ENCODE measurements at places on chromosomes 7 and 10.

DNA sequence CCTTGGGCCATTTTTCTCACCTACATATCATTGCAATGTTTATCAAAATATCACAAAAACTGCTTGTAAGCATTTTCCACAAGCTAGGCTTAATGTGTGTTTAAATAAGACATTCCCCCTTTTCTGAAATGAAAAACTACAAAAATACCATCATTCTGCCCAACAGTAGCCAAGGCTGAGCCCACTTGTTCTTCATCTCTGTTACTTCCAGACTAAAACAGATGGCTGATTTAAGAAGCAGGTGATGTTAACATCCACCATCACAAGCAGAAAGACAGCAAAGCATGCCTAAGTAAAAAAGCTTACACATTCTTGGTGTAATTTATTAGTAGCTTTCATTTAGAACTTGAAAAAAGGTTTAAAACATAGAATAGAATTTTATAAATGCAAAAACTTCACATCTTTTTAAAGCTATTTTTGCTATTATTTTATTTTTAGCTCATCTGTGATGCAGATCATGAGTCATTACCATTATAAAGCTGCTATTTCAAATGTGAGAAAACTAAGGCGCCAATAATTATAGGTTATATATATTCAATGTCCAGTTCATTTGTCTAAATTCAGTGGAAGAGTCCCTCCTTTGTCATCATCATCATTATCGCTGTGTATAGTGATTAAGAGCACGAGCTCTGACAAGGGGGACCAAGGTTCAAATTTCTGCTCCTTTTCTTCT lies 109.4 kb downstream of the RELN start:
- DNase-seq = no peak

DNA sequence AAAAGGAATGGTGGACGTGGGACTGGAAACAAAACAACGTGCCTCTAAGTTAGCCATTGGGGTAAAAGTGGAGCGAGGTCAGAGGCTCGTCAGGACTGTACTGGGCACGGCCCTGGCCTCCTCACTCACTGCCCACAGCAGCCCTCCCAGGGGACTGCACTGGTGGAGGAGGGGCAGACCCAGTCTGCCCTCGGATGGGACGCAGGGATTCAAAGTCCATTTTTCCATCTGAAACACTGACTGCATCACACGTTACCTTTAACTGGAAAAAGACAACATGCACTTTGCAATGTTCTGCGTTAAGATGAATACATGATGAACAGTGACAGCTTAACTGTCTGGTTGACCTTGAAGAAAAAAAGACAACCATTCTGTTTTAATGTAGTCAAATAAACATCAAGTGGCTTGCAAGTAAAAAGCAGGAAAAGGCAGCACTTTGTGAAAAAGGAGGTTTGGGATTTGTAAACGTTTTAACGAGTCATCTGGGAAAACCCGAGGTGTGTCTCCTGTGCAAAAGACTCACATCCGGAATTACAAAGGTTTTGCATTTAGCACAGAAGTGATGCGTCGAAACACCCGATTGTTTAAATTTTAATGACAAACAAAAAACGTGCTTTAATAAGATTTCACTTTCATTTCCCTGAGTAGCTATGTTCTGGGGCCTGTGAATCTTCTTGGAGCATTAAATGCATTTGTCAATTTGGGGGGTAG lies 18.8 kb downstream of the KLF6 start:
- no peak for DNase-seq

- no peak for DNase-seq
Measured at GRCh38 chr7:149599636-149600206, 102.1 kb upstream of the ZNF746 start.

GRCh38 chr10:59708816-59709394 lies 745 bp downstream of the SLC16A9 start:
- DNase-seq = no peak

- DNase-seq = no peak
Measured at GRCh38 chr10:47024399-47025252, 113.4 kb downstream of the PTPN20 start.

DNA sequence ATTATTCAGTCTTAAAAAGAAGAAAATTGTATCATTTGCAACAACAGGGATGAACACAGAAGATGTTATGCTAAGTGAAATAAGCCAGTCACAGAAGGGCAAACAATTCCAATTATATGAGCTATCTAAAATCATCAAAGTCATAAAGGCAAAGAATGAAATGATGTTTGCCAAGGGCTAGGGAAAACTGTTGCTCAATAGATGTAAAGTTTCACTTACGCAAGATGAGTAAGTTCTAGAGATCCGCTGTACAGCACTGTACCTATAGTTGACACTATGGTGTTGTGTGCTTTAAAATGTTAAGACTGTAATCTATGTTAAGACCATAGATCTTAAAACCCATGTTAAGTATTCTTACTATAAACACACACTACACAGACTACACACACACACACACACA lies 904.6 kb upstream of the LRRN3 start:
- no peak for DNase-seq

DNA sequence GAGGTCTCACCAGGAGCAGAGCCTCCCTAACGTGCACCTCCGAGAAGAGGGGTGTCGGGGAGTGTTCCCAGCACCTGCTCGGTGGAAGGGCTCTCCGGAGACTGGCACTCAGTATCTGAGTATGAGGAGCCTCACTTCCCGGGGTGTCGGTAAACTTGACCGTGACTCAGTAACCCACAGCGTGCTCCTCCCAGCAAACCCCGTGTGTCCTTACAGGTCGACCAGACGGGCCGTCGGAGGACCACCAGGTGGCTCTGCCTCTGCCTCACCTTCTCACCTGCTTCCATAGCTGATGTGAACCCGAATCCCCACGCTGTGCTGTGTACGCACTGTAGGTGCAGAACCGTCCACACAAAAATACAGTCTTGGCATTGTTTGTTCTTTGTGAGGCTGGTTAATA lies 29.0 kb upstream of the KNDC1 start:
- no peak for DNase-seq

- no peak for DNase-seq
Measured at GRCh38 chr10:104139221-104139620, 17.2 kb downstream of the SFR1 start.

- DNase-seq = no peak
Measured at GRCh38 chr10:73931767-73932619, 21.1 kb downstream of the PLAU start.

- DNase-seq = no peak
Measured at GRCh38 chr7:85001495-85002345, 185.1 kb downstream of the SEMA3D start.

GRCh38 chr7:25834050-25834449 lies 317.9 kb upstream of the NFE2L3 start:
- DNase-seq = no peak

DNA sequence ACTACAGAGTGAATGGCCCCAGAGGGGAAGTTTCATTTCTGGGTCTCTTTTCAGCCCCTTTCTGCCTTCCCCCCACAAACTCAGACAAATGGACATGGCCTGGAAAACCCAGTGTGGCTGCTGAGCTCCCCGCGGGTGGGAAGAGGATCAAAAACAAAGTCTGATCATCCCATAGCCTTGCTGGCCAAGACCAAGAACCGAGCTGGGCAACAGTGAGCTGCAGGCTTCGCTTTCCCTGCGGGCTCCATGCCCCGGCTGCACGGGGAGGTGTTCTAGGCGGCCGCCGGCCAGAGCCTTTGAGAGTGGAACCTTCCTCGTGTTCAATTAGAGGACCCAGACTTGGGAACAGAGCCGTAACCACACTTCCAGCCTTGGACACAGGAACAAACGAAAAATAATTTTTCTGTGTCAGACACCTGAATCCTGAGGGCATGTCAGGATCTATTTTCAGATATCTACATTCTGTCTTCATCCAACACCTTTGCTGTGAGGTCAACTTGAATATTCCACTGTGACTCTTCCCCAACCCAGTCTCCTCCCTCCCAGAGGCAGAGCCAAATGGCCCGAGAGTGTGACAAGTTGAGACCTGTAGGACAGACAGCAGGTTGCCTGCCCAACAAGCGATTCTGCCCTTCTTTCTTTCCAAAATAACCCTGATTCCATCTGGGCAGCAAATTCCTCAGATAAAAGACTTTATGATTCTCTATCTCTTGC lies 26.0 kb downstream of the WDR86 start:
- DNase-seq = no peak

DNA sequence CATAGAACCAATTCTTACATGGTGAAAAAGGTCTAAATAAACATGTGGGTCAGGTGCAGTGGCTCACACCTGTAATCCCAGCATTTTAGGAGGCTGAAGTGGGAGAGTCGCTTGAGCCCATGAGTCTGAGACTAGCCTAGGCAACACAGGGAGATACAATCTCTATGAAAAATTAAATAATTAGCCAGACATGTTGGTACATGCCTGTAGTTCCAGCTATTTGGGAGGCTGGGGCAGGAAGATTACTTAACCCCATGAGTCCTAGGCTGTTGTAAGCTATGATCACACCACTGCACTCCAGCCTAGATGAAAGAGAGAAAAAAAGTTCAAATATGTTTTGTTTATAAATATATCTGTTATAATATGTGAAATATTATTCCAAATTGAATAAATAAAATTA lies 643.6 kb downstream of the IPMK start:
- DNase-seq = no peak

- DNase-seq = no peak
Measured at GRCh38 chr7:17093461-17093860, 205.0 kb upstream of the AHR start.

DNA sequence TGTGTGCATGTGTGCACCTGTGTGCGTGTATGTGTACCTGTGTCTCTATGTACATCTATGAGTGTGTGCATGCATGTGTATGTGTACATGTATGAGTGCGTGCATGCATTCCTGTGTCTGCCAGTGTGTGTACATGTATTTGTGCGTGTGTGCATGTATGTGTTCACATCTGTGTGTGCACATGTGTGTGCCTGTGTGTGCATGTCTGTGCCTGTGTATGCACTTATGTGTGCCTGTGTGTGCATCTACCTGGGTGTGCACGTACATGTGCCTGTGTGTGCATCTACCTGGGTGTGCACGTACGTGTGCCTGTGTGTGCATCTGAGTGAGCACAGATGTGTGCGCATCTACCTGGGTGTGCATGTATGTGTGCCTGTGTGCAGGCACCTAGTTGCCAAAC lies 102.2 kb upstream of the DIP2C start:
- DNase-seq = no peak

- no peak for DNase-seq
Measured at GRCh38 chr7:142906643-142907042, 21.1 kb upstream of the TRPV6 start.

GRCh38 chr10:126940670-126941310 lies 35.6 kb downstream of the DOCK1 start:
- no peak for DNase-seq

DNA sequence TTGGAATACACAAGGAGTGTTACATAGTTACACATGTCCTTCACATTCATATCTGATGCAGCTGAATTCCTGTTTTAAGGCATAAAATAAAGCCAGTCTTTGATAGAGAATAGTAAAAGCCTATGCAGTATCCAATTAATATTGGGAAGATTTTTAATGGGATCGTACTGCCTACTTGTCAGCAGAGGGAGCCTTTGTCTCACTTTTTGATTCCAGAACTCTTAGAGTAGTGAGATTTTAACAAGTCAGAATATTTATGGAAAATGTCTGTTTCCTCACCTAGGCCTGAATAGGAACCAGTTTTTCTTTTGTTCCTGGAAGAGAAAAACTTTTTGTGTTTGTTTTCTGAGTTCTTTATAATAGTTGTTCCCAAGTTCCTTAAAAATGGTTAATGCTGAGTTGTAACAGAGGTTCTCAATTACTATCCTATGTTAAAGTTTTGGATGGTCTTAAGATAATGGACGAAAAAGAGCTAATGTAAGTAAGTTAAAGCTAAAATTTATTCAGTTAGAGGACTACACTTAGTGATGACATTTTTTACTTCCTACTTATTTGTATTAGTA lies 114.0 kb downstream of the BBS9 start:
- DNase-seq = no peak

DNA sequence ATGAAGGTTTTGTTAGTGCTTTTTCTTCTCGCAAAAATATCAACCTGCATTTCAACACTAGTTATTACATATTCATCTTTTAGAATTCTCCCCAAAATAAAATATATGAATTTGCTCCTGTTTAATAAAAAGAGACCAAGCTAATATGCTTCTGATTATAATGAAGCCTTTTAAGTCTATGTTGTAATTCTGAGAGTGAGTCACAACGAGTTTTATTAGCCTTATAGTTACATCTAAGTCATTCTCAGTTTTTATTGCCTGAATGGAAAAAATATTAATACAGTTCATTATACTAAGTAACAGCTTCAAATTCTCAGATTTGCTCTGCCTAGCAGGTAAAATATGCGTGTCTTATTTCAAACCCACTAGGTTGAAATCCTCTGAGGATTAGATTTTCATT lies 152.4 kb upstream of the CELF2 start:
- DNase-seq = no peak

- DNase-seq = no peak
Measured at GRCh38 chr10:89690027-89690426, 11.4 kb upstream of the KIF20B start.

GRCh38 chr7:70634610-70635068 lies 497.3 kb upstream of the GALNT17 start:
- no peak for DNase-seq

- DNase-seq = no peak
Measured at GRCh38 chr7:86926732-86927131, 132.7 kb downstream of the ELAPOR2 start.

DNA sequence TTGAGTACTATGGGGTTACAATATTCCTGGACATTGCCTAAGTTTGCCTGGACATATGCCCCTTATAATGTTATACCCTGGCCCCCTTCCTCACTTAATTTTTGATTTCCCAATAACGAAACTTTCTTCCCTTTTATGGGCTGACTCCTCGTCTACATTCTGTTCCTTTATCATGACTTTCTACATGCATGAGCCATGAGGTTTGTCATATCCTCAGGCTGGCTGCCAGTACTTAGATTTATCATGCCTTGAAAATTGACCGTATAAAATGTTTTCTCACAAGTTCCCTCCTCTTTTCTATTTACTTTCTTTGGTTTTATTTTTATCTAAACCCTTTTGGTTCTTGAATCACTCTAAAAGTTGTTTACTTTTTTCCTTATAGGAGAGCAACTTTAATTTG lies 4.7 kb downstream of the DNAH11 start:
- no peak for DNase-seq

GRCh38 chr7:155815332-155816191 lies 3.3 kb upstream of the SHH start:
- no peak for DNase-seq

- DNase-seq = peak; percentile 27
Measured at GRCh38 chr7:150903606-150904005, 51.3 kb downstream of the AOC1 start.

GRCh38 chr7:70389531-70390151 lies 742.3 kb upstream of the GALNT17 start:
- DNase-seq = no peak

GRCh38 chr7:11768263-11768662 lies 63.7 kb downstream of the THSD7A start:
- no peak for DNase-seq

DNA sequence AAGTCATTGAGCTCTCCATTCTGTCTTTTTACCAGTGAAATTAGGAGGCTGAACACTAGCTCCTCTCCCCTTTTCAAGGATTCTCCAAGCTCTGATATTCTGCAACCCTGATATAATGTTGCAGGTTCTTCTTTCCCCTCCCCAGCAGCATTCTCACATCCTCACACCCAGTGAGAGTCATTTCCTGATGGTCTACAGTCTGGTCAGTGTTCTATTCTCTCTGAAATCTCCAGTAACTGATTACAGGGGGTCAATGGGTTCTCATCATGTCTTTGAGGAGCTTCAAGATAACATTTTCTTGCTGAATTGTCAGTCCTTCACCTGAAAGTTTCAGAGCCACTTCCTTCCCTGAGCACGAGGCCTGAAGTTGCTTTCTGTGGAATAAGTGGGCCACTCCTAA lies 299.4 kb downstream of the PTEN start:
- DNase-seq = no peak

GRCh38 chr7:17968791-17969715 lies 28.8 kb upstream of the SNX13 start:
- DNase-seq = no peak
